RCC 7860 (cell line): ENCODE measurements at places on chromosomes 6 and 20.

GRCh38 chr6:13916230-13916944 lies 8.4 kb upstream of the RNF182 start:
- no peak for DNase-seq

- DNase-seq, result no peak
These were observed 34.7 kb downstream of the GHRH start for GRCh38 chr20:37226889-37227288.

- peak; percentile 19 for DNase-seq
These were observed 424 bp upstream of the KIF13A start for GRCh38 chr6:17987697-17988421.

DNA sequence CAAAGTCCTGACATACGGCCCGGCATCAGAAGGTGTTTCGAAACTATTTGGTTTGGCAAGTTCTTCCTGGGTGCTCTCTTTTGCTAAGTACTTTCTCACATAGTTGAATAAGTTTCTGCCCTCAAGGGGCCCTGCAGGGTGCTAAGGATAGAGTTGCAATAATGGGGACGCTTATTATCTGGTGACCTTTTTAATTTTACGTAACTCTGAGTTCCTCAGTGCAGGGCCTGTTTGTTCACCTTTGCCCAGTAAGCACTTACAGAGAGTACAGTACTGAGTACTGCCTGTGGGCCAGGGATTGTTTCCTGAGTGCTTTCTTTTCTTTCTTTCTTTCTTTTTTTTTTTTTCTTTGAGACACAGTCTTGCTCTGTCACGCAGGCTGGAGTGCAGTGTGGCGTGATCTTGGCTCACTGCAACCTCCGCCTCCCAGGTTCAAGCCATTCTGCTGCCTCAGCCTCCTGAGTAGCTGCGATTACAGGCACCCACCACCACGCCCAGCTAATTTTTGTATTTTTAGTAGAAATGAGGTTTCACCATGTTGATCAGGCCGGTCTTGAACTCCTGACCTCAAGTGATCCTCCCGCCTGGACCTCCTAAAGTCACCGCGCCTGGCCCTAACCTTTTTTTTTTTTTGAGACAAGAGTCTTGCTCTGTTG lies 4.5 kb upstream of the PXMP4 start:
- DNase-seq, result no peak

GRCh38 chr6:116180375-116180774 lies 54.4 kb upstream of the COL10A1 start:
- DNase-seq, result no peak

DNA sequence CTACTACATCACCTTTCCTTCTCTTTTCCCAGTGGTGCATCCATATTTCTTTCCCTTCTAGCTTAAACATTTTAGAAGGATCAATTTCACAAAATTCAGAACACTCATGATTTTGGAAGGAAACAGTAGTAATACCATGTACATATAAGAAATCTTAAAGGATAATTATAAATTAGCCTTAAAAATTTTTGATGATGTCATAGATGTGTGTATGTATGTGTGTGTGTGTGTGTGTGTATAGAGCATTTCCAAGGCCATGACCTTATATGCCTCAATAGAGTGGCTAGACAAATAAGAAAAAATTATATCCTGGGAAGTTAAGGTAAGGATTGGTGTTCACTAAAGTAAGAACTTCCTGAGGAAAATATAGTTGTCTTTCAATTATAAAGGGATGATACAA lies 24.1 kb upstream of the HS3ST5 start:
- DNase-seq, result no peak

DNA sequence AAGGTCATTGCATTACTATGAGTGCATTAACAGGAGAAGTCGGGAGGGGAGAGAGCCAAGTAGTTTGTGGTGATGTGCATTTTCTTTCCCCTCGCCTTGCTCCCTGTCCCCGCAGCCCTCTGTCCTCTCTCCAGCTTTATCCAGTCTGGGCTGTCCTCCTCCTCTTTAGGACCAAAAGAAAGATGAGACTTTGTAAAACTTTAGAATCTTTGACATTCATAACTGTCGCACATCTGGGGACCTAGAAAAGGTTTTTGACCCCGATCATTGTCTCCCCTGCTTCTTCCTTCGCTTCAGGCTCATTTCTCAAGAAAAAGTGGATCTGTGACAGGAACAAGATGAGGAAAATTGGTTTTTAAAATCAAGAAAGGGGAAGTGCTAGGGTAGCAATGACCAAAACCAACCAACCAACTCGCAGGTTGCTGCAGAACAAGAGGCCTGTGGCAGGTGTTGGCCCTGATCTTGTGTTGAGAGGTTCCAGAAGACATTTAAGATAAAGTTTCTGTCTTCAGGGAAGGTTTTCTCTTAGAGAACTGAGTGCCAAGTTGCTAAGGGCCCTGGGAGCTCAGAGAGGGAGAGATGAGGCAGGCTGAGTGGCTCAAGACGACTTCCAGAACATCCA lies 17.6 kb downstream of the SYTL3 start:
- no peak for DNase-seq

DNA sequence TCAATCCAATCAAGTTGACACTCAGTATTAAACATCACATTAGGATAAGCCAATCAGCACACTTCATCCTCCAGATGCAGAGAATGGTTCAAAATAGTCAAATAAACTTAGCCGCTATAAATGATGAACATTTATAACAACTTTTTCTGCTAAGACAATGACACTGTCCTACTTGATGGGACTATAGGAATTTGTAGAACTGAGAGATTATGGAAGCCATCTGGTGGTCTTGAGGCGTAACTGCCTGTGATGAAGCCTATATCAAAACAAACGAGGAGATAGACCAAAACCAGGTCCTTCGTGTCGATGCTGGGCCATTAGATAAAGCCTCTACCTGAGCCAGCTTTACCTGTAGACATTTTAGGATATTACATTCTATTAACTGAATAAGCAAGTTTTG lies 631.1 kb downstream of the COL12A1 start:
- peak; percentile 13 for DNase-seq

DNA sequence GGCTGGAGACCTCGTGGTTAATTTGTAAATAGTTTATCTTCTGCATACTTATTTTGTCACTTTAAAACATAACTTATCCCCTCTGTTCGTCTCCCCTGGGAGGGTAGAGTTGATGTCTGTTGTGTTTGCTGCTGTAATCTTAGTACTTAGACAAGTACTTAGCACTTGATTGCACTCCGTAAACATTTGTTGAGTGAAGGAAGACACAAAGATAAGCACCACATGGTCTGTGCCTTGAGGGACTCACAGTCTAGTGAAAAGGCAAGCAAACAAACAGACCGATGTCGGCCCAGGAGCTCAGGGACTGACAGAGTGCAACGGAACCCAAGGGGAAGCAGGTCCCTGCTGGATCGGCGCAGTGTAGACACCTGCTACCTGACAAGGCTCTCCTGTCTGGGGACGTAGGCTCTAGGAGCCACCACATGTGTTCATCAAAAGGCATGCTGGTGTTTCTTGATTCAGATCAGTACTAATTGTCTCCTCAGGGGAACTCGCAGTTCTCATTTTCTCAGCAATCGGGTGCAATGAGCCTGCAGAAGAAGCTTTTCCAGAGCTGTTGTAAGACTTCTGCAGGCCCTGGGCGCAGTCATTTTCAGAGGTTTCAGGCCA lies 31.4 kb downstream of the EDN3 start:
- DNase-seq, result no peak

DNA sequence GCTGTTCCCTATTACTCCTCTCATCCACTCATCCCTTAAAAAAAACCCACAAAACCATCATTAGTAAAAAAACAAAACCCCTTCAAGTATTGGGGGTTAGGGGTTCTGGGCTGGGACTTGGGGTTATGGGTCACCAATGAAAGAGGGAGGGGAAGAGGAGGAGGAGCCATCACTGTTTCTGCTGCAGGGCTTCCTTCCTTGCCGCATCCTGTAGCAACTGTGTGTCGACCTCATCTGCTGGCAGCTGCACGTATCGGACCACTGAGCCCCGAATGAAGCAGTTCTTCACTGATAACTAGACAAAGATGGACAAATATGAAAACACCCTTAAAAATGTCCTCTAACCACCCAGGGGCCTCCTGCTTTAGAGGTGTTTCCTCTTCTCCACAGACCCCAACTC lies 2.0 kb upstream of the VARS1 start:
- no peak for DNase-seq

GRCh38 chr20:63585616-63586565 lies 11.9 kb upstream of the HELZ2 start:
- DNase-seq, result no peak

DNA sequence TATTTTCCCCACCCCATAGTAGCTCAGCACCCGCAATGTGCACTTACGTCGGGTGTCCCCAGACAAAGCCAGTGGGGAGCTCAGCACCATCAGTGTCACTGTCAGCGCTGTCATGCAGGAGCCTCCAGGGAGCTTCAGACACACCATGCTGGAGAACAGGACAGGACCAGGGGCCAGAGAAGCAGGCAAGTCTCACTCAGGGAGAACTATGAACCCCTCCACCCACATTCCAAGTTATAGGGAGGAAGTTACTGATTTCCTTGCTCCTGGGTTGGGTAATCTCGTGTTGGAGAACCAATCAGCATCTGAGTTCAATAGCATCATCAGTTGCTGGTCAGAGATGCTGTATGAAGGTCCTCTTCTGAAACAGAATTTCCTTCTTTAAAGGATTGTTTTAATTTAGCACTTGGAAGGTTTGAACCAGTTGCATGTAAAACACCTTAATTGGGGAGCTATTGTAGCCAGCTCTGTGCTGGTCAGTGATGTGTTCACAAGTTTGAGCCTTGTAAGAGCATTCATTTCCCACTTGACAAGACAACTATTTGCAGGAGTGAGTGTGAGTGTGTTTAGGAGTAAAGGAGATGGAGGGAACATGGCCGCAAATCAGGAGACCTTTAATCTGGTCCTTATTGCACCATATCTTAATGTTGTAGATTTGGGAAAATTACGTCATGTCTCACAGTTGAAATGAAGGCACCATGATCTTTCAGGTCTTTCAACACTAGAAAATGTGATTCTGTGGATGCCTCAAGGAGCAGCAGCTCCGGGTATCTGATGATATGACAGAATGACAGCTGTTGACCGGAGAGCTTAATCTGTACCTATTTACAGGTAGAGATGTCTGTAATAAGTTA lies at the start of gene HLA-DRB1:
HLA-DRB1 (minus strand) TSS at position 253 of the 854 bp plus-strand sequence; CDS start at position 147, 106 bp downstream.
- no peak for DNase-seq

GRCh38 chr6:56527934-56528333 lies 114.8 kb downstream of the DST start:
- DNase-seq, result peak; percentile 45

DNA sequence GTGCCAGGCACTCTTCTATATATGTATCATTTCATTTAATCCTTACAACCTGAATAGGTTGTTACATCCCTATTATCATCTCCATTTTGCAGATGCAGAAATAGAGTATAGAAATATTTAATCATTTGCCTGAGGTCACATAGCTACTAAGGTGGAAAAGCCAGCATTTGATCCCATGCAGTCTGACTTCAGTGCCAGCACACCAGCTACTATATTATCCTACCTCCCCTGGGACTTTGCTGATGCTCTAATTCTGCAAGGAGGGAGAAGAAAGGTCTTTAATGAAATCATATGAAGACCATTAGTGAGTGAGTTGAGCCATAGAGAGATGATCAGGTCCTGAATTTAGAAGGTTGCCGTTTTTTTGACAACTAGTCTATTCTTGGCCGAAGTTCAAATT lies 53.7 kb downstream of the TOP1 start:
- no peak for DNase-seq

- no peak for DNase-seq
These were observed 3.4 kb downstream of the THEMIS start for GRCh38 chr6:127897484-127897883.

GRCh38 chr6:57434944-57435343 lies 117.5 kb downstream of the PRIM2 start:
- no peak for DNase-seq

DNA sequence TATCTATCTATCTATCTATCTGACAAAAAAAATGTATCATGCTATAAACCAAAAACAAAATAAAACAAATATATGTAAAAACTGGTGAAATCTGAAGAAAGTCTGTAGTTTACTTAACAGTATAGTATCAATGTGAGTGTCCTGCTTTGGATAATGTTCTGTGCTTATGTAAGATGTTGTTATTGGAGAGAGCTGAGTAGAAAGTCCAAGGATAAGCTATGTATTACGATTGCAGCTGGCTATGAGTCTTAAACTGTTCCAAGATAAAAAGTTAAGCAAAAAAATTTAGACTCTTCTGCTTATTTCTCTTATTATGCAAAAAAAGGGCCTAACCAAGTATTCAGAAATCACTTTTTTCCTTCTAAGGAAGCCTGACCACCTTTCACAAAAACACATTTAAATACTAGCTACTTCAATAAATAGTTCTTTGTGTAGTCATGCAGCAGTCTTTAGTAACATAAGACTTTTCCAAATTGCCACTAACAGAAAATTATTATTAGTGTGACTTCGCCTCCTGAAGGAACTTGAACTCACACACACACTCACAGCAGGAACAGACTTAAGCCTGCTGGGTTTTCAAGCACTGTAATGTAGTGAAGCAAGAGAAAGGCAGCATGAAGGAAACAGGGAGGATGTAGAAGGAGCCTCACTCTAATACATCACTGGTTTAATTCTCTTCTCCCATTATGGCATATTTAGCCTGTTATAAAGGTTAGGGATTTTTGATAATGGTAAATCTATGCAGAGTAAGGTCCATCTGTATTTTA lies 265.8 kb upstream of the GJE1 start:
- no peak for DNase-seq

GRCh38 chr20:60345106-60345505 lies 386.9 kb downstream of the CDH26 start:
- DNase-seq, result no peak

- no peak for DNase-seq
These were observed 18.7 kb downstream of the POFUT1 start for GRCh38 chr20:32226391-32226790.

GRCh38 chr20:24737212-24737850 lies 211.7 kb upstream of the CST7 start:
- DNase-seq, result no peak

DNA sequence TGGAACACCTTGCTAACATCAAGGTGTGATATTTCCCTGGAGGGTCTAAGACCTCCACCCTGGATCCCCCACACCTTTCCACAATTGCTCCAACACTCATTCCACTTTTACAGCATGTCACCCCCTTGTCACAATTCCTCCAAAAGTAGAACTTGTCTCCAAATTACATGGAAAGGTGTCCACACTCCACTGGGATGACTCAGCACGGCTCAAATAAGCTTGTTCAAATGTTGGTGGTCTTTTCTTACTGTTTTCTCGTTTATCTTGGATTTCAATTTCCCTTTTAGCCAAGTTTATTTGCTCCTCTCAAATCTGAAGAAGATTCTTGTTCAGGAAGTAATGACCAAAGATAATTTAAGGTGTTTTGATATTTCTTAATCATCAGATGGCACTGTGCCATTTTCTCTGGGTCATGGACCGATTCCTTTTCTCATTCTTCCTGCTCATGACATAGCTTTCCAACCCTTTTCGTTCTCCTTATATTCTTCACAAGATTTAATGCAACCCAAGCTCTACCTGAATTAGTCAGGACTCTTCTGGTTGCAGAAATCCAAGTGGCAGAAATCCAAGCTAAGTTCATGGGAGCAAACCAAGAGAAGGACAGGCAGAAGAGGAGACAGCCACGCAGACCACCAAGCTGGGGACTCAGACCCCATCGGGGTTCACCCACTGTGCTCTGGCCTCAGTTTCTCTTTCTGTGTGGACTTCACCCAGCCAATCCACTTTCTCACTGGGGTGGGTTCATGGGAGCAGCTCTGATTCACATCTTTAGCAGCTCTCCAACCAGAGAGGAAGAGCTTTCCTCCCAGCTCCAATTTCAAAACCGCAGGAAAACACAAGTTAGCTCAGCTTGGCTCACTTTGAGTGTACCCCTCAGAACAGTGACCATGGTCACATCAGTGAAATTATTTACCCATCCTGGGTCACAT lies 110.5 kb upstream of the CDYL start:
- no peak for DNase-seq

- DNase-seq, result no peak
These were observed 9.6 kb upstream of the CST3 start for GRCh38 chr20:23647346-23647745.

- no peak for DNase-seq
These were observed 165.0 kb downstream of the VEGFA start for GRCh38 chr6:43934803-43935602.
